MM.1S (cell line): ENCODE measurements at places on chromosomes 7 and 10.
A peak's percentile ranks its signal among the peaks of the same experiment; 100 is the strongest.

DNA sequence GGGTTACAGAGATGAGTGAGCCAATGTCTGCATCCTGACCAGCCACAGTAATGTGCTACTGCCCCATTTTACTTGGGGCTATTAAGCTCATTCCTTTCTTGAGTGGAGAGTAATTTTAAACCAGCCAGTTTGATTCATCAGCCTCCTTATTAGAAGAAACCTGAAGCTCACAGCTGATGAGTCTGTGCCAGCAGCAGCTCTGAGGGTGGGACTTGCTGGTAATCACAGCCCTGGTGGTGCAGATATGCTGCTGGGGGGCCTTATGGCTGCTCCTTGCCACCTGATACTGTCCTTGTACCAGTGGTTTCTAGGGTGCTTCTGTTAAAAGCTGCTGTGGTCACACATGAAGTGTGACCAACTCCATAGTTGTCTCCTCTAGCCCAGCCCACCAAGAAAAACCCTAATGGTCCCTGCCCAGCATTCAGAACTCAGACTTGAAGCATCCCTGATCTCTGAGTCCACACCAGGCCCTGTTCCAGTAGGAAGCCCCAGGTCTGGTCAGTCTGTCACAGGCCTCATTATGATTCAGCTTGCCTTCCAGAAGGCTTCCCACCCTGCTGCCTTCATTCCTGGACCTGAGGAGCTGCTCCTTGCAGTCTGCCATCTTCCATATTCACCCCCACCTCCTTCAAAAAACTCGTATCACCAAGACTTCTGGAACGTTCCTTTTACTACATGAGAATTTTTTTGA is 28.9 kb upstream of the RBM20 start:
- no peak for DNase-seq

GRCh38 chr7:151088856-151089699 is 2.8 kb downstream of the AGAP3 start:
- DNase-seq: no peak

- no peak for DNase-seq
Observed at GRCh38 chr7:70645876-70646351, 486.0 kb upstream of the GALNT17 start.

DNA sequence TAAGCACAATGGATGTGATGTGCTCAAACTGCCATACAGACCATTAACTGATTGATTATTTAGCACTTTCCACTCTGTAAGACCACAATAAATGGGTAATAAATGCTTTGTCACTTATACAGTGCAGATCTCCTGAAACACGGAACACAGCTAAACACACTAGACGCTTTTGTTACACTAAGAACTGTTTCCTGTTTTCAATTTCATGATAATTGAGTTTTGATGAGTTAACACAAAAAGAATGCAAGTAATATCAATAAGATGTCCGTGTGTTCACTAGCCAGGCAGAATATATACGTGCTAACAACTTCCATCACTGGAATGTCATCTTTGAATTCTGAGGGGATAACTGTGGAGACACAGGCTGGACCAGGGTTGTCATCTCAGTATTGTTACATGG is 178.8 kb downstream of the SKAP2 start:
- no peak for DNase-seq

GRCh38 chr10:44975431-44976331 is 2.9 kb downstream of the DEPP1 start:
- DNase-seq: no peak

GRCh38 chr7:3336042-3336665 is 35.1 kb downstream of the SDK1 start:
- DNase-seq: no peak

- no peak for DNase-seq
Observed at GRCh38 chr10:126175641-126176262, 212.5 kb downstream of the ADAM12 start.

DNA sequence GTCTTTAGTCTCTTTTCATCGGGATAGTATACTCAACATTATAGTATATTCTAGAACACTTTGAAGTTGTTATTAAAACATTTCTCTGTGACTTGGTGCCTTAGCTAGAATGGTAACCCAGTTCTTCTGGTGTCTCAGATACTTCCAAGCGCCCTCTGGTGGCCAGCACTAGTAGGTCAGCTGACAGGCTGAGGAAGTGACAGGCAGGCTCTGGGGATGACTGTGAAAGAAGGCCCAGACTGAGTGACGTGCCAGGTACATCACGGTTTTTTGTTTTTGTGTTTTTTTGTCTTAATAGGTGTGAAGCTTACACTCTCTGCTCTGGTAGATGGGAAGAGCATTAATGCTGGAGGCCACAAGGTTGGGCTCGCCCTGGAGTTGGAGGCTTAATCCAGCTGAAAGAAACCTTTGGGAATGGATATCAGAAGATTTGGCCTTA is 5.1 kb downstream of the COMTD1 start:
- peak; percentile 89 for DNase-seq

DNA sequence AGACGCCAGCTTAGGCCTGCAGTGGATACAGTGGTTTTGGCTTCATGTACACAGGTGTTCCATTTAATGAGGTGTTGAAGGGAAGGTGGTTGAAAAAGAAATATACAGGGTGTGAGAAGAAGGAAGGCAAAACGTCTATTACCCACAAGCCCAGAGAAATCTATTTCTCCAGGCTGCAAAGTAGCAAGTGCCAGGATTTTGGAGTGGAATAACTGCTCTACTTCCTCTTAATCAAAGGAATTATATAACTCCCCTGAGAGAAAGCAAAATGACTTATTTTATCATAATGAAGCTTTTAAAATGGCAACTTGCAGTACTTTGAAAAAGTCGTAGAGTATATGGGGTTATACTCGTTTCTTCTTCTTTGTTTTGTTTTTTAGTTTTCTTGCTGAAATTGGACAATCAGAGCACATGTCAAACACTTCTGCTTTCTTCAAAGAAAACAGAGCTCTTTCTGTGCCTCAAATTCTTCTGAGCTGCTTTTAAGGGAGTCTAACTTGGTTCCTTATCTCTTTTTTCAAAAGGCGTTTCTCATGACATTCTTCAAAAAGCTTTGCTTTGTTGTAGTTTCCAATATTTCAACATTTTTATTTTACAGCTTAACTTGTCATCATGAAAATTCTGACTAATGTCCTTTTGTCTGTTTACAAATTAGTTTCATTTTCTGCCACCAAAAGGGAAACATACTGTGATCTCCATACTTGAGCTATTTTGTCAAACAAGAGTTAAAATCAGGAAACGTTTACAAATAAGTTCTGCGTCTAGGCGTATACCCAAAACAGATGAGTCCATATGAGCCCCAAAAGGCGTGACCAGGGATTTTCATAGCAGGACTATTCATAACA is 289.7 kb downstream of the FRMD4A start:
- DNase-seq: no peak

DNA sequence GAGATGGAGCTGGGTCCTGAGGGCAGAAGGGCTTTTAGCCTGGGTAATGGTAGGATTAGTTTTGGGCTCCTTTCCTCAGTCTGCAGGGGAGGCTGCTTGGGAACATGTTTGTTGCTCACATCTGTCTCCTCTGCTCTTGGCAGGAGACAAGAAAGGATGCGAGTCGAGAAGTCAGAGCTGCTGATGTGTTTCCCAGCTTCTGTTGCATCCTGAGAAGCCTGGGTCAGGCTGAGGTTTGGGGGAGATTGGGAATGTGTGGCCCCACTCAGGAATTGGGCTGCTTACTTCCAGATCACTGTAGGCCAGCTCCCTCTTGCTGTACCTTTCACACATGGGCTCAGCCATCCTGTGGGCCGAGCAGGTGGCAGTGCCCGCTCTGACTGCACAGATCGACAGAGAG is 79.2 kb downstream of the CCNY start:
- no peak for DNase-seq

GRCh38 chr7:69162931-69163670 is 435.2 kb upstream of the AUTS2 start:
- no peak for DNase-seq

DNA sequence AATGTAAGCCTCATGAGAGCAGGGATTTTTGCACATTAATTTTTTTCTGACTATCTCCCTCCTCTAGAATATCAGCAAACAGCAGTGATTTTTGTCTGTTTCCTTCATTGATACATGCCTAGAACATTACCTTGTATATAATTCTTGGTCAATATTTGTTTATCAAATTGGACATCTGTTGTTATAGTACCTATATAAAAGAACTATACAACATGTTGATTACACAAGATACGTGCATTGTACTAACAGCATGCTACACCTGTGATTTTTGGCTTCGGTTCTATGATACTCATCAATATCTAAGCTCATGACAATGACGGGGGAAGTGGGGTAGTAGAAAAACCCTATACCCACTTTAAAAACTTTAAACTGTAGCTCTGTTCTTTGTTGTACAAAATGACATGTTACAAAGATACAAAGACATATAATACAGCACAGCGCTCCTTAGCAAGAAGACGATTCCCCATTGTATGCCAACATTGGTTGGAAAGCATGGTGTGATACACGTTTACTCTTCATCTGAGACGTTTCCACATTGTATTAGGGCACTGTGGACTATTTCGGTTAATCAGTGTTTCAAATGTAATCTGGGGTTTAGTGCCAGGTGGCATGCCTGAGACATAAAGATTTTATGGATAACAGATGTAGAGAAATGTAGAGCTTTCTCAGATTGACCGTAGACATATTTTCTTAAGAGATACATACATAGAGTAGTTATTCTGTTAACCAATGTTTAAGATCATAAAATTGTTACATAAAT is 70.5 kb upstream of the FOXP2 start:
- DNase-seq: no peak

- DNase-seq: no peak
Observed at GRCh38 chr10:105586451-105587098, 945.5 kb downstream of the SORCS3 start.

DNA sequence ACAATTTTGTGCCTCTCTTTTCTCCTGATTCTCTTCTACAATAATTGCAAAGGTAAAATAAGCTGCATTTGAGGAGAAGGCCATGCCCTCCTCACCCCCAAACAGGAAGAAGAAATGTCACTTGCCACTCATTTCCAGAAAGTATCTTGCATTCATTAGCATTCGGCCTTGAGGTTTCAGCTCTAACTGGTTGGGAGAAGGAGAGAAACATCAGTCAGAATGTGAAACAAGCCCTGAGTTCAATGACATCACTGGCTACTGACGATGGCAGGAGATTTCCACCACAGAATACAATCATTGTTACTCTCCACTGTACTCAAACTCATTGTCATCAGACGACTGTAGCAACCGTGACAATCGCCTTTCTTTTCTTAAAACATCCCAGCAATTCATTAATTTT is 72.8 kb downstream of the PRKCQ start:
- no peak for DNase-seq

- DNase-seq: no peak
Observed at GRCh38 chr7:158607563-158607962, 19.9 kb upstream of the PTPRN2 start.

DNA sequence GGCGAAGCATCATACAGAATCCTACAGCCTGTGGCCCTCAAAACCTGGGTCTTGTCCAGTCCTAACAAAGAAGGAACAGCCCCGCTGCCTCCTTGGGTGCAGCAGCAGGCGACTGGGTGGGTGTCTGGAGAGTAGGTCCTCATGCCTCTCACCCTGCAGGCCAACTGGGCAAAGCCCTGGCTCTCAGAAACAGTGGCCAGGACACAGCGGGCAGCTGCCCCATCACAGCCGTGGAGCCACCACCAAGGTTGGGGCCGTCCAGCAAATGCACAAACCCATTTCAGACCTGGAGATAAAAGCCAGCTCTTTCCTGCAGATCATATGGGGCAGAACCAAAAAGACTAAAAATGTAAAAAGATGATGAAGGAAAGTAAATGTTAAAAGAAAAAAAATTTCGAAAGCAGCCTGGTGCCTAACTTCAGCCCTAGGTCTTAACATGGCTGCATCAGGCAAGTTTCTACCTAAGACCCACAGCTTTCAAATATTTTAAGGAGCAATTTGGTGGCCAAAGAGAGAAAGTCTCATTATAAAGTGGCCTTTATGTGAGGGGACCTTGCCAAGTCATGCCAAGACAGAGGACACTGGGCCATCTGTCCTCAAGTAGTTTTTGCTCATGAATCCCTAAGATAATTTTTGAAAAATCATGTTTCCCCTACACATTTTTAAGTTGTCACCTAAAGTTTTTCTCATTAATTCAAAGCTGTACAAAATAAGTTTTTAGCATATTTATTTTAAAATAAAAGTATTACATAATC is 142.1 kb downstream of the PAXIP1 start:
- DNase-seq: no peak

DNA sequence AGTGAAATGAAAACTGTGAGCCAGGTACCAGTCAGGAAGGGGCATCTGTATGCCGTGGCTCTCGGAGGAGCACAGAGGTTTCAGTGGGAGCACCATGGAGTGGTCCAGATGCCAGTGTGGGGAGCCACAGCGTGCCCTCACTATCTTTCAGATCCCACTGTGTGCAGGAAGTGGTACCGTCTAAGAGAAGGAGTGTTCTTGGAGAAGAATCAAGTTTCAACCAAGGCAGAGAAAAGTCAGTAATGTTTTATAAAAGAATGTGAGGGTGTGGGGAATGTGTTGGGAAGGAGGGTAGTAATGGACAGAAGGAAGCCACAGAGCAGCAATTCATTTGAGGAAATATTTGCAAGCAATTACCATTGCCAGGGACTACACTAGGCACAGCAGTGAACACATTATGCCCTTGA is 35.6 kb downstream of the PRKAR2B start:
- DNase-seq: no peak

- DNase-seq: no peak
Observed at GRCh38 chr10:71471006-71471405, 74.3 kb downstream of the CDH23 start.

- DNase-seq: no peak
Observed at GRCh38 chr7:46291050-46291438, 370.0 kb upstream of the IGFBP3 start.

GRCh38 chr7:92313055-92313454 is 67.3 kb downstream of the ANKIB1 start:
- DNase-seq: no peak

- no peak for DNase-seq
Observed at GRCh38 chr7:4066206-4066605, 615.9 kb upstream of the FOXK1 start.
